ENCODE measurements at places on chromosomes 11 and 22.

DNA sequence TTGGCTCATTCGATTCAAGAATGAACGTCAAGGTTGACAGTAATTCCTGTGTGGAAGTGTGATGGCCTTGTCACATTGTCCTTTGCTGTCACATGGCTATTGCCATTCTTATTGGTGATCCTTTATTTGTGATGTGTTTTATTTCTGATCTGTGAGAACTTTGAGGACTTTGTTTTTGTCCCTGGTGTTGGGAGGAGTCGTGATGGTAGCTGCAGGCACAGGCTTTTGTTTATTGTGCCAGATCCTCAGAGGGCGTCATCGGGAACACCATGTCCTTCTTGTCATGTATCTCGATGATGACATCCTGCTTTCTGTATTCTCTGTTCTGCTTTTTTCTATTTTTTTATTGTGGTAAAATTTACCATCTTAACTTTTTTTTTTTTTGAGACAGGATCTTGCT lies 5.6 kb downstream of the PICK1 start:
- no peak for DNase-seq

GRCh38 chr11:1348796-1349326 lies 39.4 kb upstream of the TOLLIP start:
- DNase-seq, result no peak

- DNase-seq, result no peak
Observed at GRCh38 chr11:118859973-118860372, 23.7 kb upstream of the CXCR5 start.

DNA sequence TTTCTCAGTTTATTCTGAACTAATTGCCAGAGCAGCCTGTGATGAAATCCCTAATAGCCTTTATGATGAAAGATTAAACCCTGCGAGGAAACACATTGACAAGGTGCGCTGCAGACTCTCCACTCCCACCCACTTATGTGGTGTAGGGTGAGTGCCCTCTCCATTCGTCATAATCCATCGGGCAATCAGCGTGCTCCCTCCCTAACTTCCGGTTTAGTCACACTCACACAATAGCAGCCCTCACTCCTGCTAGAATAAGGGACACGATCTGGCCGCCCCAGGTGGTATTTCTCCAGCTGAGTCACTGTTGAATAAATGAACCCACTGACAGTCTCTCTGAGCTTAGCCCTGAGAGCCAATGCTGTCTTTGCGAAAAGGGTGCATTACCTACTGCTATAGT lies 188.3 kb downstream of the OPCML start:
- DNase-seq, result no peak

GRCh38 chr11:3913921-3914320 lies 58.5 kb downstream of the STIM1 start:
- no peak for DNase-seq

DNA sequence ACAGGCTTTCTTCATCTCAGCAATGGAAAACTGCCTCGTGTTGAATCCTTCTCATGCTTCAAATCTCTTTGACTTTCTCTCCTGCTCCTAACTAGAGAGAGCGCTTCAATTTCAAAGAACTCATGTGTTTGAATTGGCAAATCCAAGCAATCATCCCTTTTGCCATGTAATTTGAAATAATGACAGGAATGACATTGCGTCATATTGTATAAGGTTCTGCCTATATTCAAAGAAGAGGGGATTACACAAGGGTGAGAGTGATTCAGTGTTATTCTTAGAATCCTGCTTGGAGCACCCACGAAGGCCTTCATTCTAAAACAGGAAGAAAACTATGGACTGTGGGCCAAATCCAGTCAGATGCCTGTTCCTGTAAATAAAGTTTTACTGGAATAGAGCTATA lies 720.6 kb downstream of the JRKL start:
- no peak for DNase-seq

DNA sequence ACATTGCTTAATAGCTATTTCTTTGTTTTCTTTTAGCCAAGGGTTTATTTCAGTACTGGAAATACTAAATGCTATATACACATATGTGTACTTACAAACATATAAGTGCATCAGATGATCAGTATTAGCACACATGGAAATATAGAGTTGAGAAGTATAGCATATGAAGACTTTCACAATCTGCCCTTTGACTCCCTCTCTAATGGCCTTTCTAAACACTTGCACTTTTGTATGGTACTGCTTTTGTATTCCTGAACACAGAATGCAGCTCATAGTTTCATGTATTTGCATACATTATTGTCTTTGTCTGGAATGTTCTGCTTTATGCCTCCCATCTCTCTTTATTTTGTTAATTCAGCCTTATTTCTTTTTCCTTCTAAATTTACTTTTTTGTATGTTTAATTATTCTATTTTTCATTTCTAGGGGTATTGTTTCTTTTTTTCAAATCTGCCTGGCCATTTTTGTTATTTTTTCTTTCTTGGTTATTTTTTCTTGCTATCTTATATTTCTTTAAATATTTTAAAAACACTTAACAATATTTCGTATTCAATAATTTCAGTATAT lies 28.8 kb downstream of the ACER3 start:
- DNase-seq, result no peak

DNA sequence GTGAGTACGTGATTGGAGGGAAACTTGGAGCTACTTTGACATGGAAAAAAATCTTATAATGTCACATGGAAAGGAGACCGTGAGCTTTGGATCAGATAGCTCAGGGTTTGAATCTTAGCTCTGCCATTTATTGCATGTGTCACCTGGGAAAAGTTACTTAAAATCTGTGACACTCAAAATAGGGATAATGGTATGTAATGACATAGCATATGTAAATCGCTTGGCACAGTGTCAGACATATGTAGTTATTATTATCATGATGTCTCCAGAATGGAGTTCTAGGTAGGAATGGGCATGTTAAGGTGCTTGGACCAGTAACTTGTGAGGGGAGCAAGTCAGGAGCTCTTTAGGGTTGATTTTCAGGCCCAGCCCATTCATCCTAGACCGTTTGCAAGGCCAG lies 75.8 kb downstream of the GRIK4 start:
- no peak for DNase-seq

- DNase-seq, result no peak
Observed at GRCh38 chr11:67290801-67291200, 1.7 kb downstream of the ANKRD13D start.

DNA sequence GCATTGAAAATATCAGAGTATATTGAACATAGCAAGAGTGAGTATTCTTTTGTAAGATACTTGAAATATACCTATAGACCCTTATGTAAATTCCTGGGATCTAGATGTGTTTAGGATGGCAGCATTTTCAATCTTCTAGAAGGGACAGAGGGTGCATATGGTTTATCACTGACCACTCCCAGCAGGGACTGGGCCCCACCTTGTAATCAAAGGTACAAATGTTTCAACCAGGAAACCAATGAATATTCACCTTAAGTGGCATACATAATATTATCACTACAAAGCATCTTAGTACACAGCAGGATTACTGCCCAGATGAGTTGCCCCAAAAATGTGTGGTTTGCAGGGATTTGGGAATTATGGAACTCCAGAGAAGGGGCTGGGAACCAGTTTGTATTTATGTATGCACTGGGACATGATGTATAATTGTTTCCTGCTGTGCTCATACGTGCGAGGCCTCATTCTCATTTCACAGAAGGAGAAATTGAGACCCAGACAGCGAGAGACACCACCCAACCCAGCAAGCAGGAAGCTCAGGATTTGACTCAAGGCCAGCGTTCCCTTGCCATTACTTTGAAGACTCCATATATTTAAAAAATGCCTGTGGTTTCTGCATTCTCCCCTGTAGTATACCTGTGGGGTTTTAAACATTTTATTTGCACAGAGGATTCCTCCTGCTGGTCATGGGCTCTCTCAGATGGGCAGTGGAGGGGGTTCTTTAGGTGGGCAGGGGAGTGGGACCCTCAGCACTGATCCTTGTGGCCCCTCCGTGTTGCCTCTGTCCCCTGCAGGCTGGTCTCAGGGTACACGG lies 5.2 kb downstream of the APOL4 start:
- no peak for DNase-seq

- DNase-seq, result no peak
Observed at GRCh38 chr22:47010211-47010610, 247.8 kb downstream of the TBC1D22A start.

- DNase-seq, result peak; percentile 36
Observed at GRCh38 chr11:110098645-110099044, 5.5 kb downstream of the ZC3H12C start.

- DNase-seq, result no peak
Observed at GRCh38 chr22:39522567-39523300, 2.4 kb downstream of the ATF4 start.

Data from MM.1S (cell line).